ENCODE measurements at places on chromosomes 2 and 18.

DNA sequence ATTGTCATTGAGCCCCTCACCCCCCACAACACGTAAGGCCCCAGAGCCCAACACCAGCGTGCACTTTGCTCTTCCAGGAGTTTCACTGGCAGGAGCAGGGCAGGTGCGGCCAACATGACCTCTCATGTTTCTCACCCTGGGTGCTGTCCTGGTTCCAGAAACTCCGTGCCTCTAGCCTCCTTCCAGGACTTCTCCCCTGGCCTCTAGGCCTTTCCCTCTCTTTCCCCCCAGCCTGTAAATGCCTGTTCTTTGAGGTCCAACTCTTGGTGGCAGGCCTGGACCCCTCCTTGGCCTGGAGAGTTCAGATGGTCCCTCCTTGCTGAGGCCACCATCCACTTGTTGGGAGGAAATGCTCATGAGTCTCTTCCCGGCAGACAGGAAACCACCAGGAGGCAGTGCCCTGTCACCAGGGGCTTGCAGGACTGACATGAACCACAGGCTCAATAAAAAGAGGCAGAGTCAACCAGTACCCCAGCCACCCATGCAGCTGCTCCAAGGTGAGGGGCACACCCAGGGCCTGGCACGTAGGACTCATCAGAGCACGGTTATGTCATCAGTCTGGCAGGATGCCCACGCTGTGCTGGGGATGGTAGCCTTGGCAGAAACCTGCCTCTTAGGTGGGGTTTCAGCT, 1.5 kb downstream of the MALL start:
- DNase-seq: no peak

GRCh38 chr2:54604871-54605270, 118.6 kb upstream of the EML6 start:
- no peak for DNase-seq

- no peak for DNase-seq
Measured at GRCh38 chr2:1841461-1841860, 97.1 kb upstream of the PXDN start.

GRCh38 chr2:122545821-122546220, 790.4 kb downstream of the TSN start:
- no peak for DNase-seq

GRCh38 chr18:73118121-73118816, 250.5 kb upstream of the NETO1 start:
- DNase-seq: peak; percentile 18

DNA sequence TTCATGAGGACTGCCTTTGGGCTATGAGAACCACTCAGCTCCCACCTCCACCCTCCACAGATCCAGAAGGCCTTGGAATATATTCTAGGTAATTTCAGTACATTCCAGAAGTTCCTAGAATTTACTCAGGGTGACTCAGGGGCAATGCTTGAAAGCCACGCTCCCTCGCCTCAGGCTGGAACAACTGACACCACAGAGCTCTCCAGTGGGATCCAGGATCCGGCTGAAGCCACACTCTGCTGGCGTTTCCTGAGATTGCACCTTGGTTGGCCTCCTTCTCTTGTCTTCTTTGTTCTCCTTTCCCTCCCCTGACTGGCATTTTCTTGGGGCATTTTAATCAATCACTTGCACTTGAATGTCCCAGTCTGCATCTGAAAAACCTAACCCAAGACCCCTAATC, 92.6 kb upstream of the KCNE4 start:
- DNase-seq: peak; percentile 81

- no peak for DNase-seq
Measured at GRCh38 chr2:202944816-202945215, 32.7 kb downstream of the CARF start.

DNA sequence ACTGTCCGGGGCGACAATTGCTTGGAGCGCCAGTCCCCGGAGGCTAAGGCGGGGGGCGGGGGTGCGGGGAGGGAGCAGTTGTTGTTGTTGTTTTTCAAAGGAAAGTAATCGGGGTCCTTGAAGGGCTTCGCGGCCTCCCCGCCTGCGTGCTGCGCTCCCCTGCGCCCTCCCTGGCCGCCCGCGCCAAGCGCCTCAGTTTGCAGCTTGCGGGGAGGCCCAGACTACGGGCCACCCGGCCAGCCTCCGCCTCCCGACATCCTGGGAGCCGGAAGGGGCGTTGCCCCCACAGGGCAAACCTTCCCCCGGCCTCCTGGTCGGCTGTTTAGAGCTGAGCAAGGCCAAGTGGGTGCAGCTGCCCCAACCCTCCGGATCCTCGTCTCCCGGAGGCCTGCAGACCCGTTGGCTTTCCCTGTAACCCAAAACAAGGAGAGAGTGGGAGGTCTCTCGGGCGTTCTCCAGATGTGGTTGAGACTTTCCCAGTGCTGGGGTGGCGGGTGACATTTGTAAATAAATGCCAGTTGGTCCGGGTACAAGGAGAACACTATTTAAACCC, 3.7 kb upstream of the SIX3 start:
- no peak for DNase-seq

DNA sequence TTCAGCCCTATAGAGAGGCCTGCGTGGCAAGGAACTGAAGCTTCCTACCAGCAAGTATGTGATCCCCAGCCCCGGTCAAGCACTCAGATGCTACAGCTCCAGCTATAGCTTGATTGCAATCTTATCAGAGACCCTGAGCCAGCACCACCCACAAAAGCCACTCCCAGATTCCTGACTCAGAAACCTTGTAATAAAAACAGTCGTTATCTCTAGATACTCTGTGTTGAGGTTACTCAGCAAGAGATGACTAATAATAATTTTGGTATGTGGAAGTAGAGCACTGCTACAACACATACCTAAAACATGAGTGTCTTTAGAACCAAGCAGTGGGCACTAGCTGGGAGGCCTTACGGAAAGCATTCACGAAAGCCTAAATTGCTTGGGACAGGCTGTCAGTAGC, 216.9 kb downstream of the UXS1 start:
- DNase-seq: peak; percentile 46

- DNase-seq: no peak
Measured at GRCh38 chr18:23387265-23387664, 65.8 kb upstream of the RIOK3 start.

DNA sequence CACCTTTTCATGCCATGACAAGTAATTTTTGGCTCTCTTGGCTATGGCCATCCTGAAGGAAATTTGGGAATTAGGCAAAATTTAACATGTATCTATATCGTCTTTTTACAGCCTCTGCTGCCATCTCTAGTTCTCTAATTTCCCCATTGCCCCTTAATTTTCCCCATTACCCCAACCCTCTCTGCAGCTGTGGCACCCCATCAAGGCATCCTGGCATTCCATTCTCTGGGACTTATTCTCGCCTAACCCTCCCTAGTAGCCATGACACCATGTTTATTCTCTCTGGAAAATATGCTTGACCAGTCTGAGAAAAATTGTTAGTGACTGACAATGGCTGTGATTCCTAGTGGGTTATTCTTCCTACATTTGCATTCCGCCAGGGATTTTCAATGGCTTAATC, 43.9 kb upstream of the GLS start:
- DNase-seq: no peak

- DNase-seq: no peak
Measured at GRCh38 chr2:241858206-241859016, at the start of gene PDCD1. TSS of gene PDCD1 (minus strand) at chr2:241858894. CDS start at chr2:241858838, 56 bp downstream.

- DNase-seq: no peak
Measured at GRCh38 chr2:169771612-169772011, 27.1 kb upstream of the SSB start.

GRCh38 chr2:55781542-55781941, 87.9 kb upstream of the PNPT1 start:
- no peak for DNase-seq

DNA sequence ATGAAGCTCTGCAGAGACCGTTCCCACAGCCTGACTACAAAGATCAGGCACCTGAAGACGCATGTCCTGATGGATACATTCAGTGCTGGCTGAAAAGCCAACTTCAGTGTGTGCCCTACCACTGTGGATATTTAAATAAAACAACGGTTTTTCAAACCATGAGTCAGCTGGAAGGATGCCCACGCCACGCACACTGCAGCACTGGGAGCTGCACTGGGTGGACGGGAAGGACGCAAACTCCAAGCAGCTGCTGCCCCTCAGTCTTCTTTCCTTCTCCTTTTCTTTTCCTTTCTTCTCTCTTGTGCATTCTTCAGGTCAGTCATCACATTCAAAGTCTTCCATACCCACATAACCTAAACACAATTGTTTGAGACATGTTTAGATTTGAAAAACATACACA, 7.9 kb downstream of the TMEM18 start:
- DNase-seq: peak; percentile 60

DNA sequence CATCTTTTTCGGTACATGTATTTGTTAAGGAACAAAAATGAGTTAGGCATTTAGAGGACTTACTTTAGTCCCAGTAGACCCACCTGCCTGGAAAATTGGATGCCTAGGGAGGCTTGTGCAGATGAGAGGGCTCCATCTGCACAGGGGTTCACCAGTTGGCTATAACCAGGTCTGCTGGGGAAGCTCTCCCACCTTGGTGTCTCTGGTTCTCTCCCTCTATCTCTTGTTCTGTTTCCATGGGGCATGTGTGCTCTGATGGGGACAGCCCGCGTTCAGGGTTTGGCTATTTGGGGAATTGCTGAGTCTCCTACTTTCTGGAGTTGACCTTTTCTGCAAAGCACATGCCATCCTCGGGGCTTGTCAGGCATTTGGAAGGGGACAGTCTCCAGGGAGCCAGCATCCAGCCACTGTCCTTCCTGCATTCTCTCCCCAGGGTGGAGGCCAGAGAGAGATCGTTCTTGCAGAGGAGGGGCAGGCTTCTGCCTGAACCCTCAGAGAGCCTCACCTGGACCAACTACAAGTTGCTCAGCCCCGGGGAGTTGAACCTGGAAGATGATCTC, 157.3 kb downstream of the KLHL29 start:
- no peak for DNase-seq

DNA sequence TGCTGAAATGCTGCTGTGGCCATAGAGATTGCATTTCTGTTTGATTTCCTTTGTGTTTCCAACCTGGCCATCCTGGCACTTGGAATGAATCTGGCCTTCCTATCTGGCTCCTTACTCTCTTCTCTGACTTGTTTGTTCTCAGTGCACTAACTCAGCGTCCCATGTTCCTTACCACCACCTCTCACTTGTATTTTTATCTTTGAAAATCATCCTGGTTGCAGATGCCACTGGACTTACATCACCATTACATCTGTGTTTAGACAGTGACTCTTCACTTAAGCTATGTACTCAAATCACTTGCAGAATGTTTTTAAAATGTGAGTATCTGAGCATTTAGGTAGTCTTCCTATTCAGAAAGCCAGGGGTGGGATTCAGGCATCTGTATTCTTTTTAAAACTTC, 239.5 kb downstream of the WDR7 start:
- peak; percentile 41 for DNase-seq

DNA sequence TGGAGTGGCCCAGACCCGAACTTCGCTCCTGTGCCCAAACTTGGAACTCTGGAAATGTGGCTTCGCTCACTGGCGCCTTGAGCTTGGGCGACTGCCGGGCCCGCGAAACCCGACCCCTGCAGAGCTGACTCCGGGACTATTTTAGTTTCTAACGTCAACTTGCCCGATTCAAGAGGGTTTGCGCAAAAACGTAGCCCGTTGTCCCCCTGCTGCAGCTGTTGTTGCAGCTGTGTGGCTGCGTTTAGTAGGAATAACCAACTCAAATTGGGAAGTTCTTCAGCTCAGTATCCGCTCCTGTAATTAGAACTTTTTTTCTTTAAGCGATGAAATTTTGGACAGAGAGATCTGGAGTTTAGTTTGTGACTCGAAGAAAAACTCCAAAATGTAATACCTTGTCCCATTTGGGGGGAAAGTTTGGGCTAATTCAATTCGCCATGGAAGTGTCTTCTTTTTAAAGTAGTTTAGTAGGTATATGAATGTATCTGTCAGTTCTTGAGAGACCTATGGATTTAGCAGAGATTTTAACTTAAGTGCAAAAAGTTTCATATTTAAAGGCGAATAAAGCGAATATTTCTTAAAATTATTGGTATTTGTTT, 559 bp downstream of the MYL12A start:
- peak; percentile 37 for DNase-seq

- DNase-seq: no peak
Measured at GRCh38 chr2:48279344-48280090, 250.4 kb upstream of the STON1 start.

DNA sequence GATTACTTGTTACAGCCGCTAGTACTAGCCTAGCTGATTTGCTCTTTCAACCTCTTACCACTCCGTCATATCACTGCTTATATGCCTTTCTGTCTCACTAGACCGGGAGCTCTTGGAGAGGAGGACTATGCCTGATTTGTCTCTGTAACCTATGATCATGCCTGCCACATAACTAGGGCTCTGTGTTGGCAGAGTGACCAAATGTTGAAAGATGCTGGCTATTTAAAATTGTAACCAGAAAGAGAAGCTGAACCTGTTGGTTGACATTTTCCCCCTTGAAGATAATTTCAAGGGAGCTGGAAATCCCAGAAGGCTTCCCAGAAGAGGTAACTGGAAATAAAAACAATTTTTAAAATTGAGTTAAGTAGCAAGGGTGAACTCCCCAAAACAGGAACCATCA, 124.1 kb upstream of the MYCN start:
- DNase-seq: no peak

- DNase-seq: no peak
Measured at GRCh38 chr18:23415515-23415914, 37.6 kb upstream of the RIOK3 start.

DNA sequence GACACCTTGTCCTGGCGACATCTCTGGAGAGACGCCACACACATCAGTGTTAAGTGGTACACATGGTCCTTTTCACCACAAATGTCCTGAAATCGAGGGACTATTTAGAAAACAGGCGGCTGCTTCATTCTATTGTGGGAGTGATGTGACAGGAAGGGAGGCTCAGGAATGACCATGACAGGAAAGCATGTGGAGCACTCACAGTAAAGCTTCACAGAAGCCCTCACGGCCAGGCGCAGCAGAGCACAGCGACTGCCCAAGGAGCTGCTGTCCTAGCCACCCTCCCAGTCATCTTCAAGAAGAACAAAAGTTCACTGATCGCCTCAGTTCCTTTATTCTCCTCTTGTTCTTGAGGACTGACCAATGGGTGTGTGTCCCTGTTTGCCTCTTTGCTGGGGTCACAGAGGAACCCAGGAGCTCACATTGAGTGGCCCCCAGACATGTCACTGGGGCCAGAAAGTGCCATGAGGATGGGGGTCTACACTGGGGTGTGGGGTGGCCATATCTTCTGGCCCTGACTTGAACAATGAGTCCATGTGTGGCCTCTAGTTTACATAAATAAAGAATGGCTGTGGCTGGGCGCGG, 84.6 kb upstream of the RANBP2 start:
- no peak for DNase-seq

DNA sequence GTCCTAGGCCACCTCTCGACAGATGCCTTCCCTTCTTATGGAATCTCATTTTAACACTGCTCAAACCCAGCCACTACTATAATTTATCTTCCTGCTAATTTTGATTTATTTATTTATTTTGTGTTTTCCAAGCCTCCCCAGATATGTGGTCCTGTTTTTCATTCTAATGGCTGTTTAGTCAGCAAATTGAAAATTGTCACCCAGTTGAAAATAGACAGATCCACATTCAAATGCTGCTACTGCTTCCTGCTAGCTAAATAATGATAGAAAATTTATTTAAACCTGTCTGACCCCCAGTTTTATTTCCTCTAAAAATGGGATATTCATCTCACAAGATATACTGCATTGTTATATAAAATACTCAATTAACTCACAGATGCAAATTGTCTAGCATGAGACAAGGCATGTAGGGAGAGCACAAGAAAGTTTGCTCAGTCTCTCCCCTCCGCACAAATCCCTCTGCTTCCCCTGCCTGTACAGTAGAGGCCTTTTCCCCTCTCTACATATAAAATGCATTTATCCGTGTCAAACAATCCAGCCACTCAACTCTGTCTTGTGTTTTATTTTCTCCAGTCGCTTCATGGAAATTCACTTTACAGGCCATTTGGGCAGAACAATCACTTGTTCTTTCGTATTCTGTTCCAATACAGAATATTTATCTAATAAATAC, 389.9 kb downstream of the SOX11 start:
- no peak for DNase-seq

All from AG08396 (cell line).